ENCODE measurements at places on chromosomes 5 and 9. TPM values are rescaled to one million over a fixed set of nuclear protein-coding genes. Genes with fewer than 3 reads are reported as not detected.

DNA sequence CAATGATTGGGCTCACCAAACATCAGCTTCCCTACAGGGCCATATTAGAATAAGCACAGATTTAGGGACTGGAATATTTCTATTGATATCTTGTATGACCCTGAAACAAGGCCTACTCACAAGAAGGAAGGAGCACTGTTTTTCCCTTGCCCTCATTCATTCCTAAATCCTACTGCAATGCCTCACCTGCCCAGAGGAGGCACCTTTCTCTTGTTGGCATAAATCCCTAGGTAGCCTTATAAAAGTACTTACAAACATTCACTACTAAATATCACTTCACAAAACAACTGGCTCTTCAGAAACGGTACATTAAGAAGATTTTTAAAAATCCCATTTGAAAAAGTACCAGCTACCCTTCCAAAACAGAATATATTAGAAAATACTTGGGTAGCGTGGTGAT is 449.4 kb downstream of the CDH18 start:
- no peaks in the 10 kb centered on the region for H3K4me1 ChIP-seq
- H3K36me3 ChIP-seq, result no peaks in the 10 kb centered on the region
- no peak for DNase-seq
- no peaks in the 10 kb centered on the region for H3K27me3 ChIP-seq

- no peaks in the 10 kb centered on the region for H3K27me3 ChIP-seq
- no peak for DNase-seq
- no peak overlapping the region for H3K4me3 ChIP-seq
These were observed 1.2 kb upstream of the TBCA start for GRCh38 chr5:77777281-77777892.

DNA sequence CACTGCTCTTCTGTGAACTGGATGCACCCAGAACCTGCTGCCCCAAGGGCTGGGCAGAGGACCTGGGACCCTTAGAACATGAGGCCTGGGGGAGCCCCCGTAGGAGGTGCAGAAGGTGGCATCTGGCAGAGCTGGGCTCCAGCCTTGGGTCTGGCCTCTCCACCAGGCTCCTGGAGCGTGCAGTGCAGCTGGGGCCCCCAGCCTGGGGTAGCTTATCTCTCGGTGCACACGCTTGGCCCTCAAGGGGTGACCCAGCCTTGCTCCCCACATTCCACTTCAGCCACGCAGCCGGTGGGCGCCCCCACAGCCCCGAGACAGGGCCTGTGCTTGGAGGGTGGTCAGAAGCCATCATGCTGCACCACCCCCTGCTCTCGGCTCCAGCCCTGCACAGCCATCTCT is 5.6 kb upstream of the NR5A1 start:
- H3K27ac ChIP-seq, result no peak overlapping the region
- DNase-seq, result no peak
- H3K27me3 ChIP-seq, result no peaks in the 10 kb centered on the region
- H3K36me3 ChIP-seq, result no peaks in the 10 kb centered on the region

GRCh38 chr9:120440791-120441190 is 139.2 kb downstream of the CDK5RAP2 start:
- DNase-seq, result no peak
- peaks cover 5% of the 10 kb centered on the region for H3K4me1 ChIP-seq
- H3K27me3 ChIP-seq, result no peaks in the 10 kb centered on the region
- H3K4me3 ChIP-seq, result no peak overlapping the region

Gene ZNF454
- 2.2 TPM for total RNA-seq

- no peak overlapping the region for H3K27ac ChIP-seq
- no peaks in the 10 kb centered on the region for H3K4me1 ChIP-seq
- peak; percentile 44 for DNase-seq
- peaks cover 22% of the 10 kb centered on the region for H3K36me3 ChIP-seq
- no peak overlapping the region for H3K4me3 ChIP-seq
These were observed 31.1 kb downstream of the DYNC2I2 start for GRCh38 chr9:128625391-128626146.
